NCI-H524 (cell line): ENCODE measurements at places on chromosomes 7 and 10.

DNA sequence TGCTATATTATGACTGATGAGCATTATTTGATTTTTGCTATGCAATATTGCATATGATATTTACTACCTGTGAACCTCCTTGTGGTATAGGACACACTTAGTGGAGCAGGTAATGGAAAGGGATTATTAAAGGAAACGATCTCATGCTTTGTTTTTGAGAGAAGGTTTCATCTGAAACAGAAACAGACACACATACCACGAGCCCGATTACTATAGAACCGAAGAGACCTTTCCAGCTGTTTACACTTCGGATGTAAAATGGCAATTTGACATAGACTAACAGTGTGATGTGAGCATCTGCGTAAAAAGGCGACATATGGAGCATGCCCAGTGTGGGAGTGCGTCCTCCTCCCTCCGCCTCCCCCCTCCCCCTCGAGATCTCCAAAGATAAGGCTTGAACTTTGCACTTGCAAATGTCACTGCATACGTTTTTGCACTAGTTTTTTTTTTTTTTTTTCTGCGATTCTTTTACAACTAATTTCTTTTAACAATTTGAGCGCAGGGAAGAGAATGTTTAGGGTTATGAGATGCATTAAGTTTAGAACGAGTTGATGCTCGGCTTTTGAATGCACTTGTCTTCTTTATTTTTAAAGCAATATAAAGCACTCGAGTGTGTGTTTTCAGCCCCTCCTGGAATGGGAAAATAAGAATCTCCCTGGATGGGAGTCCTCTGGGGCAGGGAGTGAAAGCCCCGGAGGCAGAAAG, 251.0 kb downstream of the NSUN6 start:
- DNase-seq = peak; percentile 69

DNA sequence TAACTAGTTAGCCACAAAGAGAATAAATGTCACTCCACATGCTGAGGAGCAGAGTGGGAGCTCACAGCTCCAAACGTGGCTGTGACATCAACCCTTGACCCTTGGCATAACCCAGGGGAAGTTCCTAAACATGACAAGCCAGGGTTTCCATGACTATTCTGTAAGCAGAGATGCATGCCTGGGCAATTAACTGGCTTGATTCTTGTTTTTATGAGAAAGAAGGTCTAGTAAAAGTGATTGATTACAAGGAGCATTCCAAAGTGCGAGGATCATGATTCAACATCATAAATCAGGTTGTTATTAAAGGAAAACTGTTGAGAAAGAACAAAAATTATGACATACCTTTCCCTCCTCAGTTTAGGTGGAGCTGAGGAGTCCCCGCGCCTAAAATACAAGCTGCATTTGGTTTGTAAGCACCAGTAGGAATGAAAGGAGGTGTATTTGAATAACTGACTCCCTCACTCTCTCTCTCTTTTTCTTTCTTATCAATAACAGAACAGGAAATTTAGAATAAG, 108.4 kb downstream of the SFMBT2 start:
- no peak for DNase-seq

- DNase-seq = no peak
Measured at GRCh38 chr10:31130406-31130805, 98.7 kb upstream of the ZNF438 start.

GRCh38 chr7:151570366-151570915, 50.7 kb upstream of the RHEB start:
- DNase-seq = no peak

GRCh38 chr10:88107296-88108097, 244.1 kb downstream of the PTEN start:
- no peak for DNase-seq

DNA sequence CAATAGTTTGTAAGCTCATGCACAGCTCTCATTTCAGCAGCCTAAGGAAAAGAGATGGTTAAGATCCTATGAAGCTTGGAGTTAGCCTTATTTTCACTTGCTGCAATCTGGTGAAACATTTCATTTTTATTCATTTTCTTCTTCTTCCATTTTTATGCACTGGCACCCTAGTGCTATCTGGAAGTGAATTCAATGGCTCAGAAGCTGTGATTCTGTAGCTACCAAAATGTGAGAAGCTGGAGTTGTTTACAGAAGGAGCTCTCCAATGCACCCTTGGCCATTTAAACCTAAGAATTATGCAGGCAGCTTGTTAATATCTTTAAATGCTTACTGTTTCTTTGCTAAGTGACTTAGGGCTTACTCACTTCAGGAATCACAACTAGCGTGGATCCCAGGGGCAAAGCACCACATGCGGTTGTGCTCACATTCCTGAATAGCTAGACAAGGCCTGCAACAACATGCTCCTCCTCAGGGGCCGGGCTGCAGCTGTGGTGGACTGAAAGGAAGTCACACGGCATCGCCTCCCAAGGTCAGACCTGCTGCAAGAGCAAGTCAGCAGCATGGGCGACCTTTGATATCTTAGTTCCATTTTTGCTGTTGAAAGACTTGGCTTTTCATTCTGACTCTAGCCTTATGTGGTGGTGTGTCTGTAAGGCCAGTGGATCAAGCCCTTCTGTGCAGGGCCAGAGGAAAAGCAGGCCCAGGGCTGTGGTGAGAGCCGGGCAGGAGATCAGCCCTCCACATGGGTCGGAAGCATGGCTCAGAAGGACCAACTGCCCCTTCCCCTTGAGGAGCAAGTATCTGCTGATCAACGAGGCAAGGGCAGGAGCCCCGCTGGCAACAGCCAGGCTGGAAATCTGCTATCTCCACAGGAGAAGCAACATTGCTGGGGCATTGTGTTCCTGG, 91.9 kb upstream of the MBL2 start:
- DNase-seq = no peak

DNA sequence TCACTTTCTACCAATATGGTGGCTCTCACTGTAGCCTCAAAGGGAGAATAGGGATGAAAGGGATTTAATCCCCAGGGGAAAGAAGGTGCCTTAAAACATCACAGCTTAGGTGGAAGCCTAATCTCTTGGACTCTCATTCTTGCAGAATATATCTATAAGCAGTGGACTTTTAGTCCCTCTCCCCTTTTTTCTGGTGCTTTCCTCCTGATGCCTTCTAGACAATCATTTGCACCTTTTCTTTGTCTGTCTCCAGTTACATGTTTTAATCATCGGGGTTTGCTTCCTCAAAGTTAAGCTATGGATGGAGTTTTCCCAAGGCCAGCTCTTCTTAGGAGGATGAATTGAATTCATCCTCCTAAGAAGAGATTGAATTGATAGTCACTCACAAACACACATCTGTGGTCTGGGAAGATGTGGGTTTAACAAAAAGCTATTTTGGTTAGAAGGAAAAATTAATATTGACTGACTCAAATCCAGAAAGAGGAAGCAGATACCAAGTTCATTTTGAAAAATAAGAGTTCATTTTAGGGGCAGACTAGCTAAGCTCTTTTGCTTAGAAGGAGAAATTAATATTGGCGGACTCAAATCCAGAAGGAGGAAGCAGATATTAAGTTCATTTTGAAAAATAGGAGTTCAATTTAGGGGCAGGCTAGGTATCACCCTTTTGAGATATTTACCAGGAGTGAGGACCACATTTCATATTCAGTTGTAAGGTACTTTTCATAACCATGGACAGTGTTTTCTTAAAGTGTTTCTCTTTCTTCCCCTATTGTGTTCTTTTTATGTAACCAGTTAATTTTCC, 35.2 kb upstream of the PLEKHS1 start:
- no peak for DNase-seq

DNA sequence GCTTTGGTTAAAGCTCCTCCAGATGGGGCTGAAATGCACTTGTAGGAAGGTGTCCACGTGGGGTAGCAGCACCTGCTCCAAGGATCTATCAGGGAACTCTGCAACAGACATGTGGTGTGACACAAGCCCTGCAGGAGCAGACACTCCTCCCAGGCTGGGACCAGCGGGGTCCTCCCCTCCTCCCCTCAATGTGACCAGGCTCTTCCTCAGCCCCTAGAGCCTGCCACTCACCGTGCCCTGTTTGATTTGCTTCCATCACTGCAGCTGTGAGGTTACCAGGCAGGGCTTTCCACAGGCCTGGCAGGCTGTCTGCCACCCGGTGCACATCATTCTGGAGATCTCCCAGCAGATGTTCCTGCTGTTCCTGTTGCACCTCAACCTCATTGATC, 13.4 kb downstream of the MMRN2 start:
- no peak for DNase-seq
